AG04450 (cell line): ENCODE measurements at places on chromosomes 2 and 18.

GRCh38 chr2:216015722-216016464 is 2.5 kb upstream of the MREG start:
- no peak for DNase-seq

DNA sequence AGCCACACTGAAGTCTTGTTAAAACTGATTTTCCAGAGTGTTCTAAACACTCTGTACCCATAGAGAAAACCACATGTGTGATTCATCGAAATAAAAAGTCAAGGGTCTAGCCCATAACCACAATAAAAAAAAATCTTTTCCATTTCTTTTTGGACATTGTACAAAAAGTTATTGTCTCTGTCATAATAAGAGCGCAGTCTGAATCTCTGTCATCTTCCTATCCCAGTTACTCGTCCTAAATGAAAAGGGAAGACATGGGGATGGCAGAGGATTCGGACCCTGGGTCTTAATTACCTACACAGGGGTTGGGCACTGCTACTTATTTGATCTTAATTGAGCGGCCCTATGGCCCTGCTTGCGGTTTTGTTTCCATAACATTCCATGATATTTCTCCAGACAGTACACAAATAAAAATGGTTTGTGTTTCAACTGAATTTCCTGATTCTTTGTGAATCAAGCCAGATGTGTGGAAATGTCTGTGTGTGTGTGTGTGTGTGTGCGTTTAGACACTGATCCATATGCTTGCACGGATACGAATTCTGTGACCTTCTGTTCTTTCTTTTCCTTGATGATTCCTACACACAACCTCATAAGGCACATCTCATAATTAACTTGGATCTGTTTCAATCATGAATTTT is 133.4 kb upstream of the SPATS2L start:
- DNase-seq = no peak

DNA sequence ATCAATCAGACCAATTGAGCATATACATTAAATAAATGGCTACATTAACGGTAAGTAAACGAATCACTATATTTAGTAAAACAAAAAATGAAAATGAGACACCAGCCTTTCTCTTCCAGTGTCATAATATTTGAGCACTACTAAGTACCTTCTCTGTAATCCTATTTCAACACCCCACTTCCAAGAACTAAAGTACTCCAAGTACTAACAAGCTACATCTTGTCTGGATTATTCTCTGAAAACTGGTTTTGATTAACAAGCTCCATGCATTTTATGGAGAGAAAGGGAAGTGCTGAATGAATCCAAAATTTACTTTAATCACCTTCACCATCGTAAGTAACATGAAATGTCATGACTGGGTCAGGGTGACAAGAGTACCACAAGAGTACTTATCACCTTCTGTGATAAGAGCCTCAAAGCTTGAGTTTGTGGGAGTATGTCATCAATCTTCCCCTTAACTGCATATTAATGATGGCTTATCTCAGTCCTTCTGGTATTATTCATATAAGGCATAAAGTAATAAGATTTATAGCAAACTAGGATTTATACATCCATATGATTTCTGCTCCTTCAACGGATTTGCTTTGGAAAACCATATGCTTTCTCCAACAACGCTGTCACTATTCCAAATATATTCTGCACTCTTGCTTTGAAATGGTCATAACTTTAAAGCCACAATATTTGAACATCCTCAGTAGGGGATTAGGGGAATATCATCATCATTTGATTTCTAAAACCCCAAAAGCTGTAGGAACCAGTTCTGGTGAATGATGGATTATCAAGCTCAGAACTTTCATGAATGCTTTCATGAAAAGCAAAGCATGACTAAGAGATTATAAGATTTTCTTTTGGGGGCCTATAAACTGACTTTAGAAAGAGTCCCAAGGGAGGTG is 127.0 kb downstream of the ANTXR1 start:
- DNase-seq = no peak

- DNase-seq = no peak
Observed at GRCh38 chr2:30382995-30383394, 64.1 kb upstream of the LCLAT1 start.

DNA sequence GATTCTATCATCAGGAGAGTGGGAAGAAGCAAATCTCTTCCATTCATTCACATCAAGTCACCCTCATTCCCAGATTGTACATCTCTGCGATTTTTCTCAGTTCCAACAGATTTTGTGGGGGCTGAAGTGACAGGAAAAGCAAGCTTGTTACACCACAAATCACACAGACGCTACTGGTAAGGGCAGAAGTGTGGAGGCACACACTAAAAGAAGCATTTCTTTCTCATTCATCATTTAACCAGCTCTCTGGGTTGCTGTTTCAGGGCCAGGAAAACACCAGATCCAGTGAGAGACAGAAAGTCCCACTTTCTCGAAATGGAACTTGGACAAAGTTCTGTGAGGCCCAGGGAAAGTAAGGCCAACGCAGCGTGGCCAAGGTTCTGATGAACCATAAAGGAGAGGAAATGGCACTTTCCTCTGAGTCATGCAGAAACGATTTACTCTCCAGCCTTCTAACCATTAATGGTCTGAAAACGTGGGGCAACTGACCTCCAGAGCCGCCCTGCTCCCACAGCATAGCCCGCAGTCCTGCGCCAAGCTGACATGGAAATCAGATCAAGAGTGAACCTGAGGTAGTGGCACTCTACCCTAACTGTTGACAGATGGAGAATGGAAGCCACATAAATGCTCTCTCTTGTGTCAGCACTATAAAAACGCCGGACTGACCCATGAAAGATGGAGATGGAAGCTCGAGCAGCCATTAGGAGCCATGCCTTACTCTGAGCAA is 191.0 kb downstream of the C1D start:
- no peak for DNase-seq

DNA sequence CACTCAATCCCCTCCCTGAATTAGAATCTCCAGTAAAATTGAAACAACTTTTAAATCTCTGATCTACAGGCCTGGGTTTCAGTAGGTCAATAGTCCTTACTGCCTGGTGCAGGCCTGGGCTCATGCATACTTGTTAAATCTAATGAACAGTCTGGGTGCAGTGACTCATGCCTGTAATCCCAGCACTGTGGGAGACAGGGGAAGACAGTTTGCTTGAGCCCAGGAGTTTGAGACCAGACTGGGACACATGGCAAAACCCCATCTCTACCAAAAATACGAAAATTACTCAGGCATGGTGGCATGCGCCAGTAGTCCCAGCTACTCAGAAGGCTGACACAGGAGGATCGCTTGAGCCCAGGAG is 94.7 kb upstream of the SP3 start:
- DNase-seq = no peak

DNA sequence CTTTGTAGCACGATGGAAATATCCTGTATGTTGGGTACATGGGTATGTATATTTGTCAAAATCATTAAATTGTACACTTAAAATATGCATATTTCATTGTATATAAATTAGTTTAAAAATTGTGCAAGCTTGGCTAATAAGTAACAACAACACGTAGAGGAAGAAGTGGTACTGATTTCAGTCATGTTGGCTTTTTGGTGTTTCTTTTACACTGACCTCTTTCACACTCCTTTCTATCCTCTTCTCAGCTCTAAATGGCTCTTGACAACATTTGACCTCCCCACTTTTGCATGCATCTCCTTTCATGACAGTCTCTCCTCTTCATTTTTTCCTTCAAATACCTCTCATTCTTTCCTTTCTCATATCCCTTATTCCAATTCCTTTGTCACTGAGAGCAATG is 801.4 kb upstream of the ZEB2 start:
- no peak for DNase-seq

DNA sequence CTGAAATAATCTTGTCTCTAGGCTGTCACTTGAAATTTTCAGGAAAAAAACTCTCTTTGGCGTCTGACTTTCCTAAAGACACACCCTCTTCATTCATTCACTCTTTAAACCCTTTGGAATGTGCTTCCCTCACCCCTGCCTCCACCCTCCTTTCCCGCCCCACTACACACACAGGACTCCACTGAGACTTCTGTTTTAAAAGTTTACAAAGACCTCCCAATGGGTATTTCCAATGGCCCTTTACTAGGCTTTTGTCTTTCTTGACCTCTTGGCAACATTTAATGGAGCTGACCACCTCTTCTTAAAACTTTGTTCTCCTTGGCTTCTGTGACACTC is 96.1 kb downstream of the RBMS1 start:
- DNase-seq = no peak

- no peak for DNase-seq
Observed at GRCh38 chr18:25284861-25285550, 67.0 kb downstream of the ZNF521 start.

DNA sequence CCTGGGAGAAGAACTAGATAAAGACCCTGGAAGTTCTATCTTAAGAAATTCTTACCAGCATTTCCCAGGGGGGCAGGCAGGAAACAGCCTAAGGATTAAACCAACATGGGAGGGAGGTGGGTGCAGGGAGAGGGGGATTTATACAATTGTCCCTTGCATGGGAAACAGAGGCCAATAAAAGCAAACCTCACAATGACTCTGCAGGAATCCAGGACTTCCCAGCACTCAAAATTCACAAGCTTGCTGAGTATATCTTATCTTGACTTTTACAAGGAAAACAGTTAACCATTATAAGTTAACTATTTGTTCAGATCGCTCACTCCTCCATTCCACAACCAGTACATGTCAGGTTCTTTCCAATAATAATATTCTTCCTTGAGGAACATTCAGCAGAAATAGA is 241.3 kb downstream of the MREG start:
- no peak for DNase-seq

DNA sequence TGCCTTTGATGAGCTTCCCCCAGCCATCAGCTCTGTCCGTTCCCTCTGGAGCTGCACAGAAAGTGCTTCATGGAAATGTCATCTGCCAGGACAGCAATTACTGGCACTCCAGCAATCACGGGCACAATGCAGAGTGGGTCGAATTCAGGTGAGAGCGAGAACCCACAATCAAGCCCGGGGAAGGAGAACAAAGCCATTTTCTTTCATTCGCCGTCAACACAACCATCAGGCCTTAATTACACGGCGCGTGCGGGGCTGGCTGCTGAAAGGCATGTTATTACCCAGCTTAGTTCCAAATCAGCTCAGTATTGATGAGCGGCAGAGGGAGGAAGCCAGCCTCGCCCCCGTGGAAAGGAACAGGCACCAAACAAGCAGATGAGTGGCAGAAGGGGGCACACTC is 143.9 kb downstream of the MYT1L start:
- DNase-seq = no peak

- no peak for DNase-seq
Observed at GRCh38 chr2:234269769-234270204, 219.3 kb downstream of the SPP2 start.

- no peak for DNase-seq
Observed at GRCh38 chr2:194205568-194206227, 1451.3 kb upstream of the SLC39A10 start.

DNA sequence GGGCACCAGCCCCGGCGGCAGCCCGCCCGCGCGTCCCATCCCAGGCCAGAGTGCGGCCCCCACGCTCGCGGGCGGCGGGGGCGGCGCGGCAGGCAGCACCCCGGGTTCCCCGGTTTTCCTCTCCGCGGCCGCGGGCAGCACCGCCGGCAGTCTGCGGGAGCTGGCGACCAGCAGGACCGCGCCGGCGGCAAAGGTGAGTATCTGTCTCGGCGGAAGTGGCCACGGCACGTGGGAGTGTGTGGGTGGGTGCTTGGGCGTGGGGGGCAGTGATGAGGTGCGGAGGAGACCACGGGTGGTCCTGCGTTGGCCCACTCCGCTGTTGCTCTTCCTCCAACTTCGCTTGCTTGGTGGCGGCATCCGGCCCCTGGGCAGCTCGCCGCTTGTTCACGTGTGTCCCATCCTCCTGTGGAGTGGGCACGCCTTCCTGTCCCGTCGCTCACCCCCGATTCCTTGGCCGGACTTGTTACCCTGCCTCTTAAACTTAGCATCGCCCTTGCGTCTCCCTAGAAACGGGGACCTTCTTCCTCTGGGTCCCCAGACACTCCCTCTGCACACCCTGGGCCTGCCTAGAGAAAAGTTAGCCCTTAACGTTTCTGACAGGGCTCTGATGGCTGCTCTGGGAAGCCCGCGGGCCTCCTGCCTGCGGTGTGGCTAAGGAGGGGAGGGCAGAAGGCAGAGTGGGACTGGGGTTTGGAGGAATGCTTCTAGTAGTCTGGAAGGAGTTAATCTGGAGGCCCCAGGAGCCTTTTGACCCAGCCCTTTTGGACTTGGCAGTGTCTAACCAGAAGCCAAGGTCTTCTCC is 1.1 kb downstream of the SH3RF3 start:
- DNase-seq = no peak

- DNase-seq = no peak
Observed at GRCh38 chr2:48601349-48601748, 16.3 kb upstream of the GTF2A1L start.

GRCh38 chr2:74168739-74169138 is 9.9 kb downstream of the MOB1A start:
- no peak for DNase-seq

DNA sequence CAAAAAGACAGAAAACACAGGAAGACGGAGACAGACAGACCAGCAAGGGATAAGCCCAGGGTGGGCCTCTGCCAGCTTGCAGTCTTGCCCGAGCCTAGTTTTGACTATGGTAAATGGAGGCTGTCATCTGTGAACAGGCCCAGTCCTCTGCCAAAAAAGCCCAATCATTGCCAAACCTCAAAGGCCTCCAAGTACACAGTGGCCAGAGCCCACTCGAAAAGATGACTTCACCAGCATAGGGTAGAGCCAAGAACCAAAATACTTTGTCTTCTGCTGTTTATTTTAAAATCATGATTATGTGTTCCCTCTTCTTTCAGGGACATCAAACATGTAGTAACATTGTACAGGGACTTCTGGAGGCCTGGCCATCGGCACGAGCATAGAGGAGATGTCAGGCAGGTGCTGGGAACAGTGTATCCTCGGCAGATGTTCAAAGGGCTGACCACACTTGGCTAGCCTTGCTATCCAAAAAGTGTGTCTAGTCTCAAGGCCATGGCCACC is 66.0 kb downstream of the TTC32 start:
- DNase-seq = no peak

DNA sequence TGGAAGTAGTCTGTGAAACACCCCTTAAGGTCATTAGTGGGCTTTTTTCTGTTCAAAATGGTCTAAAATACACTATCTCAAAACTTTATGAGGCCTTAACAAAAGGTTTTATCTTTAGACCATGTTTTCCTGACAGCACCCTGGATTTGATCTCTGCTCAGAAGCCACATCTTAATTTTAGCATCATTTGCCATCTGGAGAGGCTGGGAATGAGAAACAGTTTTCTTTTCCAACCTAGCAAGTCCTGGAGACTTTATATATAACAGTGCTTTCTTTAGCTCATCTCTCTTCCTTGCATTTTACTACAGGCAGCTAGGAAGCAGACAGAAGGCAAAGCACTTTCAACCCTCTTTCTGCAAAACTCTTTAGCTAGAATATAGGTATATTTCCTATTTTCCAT is 62.7 kb upstream of the CYTIP start:
- no peak for DNase-seq

- no peak for DNase-seq
Observed at GRCh38 chr18:24793742-24794141, 333.3 kb downstream of the HRH4 start.

DNA sequence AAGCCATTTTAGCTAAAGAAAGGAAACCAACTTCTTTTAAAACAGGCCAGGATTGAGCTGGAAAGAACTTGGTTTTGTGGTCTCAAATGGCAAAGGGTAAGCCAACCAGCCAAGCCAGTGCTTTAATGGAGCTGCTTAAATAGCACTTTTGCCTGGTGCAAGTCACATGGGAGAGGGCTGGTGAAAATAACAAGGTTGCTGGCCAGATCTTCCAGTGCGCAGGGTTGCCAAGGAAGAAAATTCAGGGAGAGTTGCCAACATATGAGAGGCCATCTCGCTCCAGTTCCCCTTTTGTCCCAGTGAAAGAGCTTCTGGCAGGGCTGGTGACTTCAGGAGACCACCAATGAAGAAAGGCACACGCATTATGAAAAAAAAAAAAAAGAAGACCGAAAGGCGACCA is 57.3 kb downstream of the IRS1 start:
- DNase-seq = no peak

GRCh38 chr2:212245880-212246279 is 292.7 kb downstream of the ERBB4 start:
- DNase-seq = no peak
